ENCODE measurements at places on chromosomes 2 and 18. TPM values are rescaled to one million over a fixed set of nuclear protein-coding genes. Genes with fewer than 3 reads are reported as not detected.

DNA sequence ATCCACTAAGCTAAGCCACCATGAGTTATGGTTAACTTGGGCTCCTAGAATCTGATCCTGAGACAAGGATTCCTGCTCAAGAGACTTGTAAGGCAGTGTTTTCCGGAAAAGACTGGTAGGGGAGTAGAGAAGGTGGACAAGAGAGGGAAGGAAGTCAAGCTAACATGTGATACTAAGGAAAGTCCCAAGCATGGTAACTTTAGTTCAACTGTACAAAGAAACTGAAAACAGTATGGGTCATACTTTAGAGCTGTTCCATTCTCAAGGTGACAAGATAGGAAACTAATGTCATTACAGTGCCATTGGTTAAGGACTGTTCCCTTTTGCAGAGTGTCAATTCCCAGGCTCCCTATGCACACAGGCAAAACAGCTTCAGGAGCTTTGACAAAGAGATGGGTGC, 5.8 kb downstream of the MYO5B start:
- H3K36me3 ChIP-seq = no peaks in the 10 kb centered on the region
- peaks cover 37% of the 10 kb centered on the region for H3K4me1 ChIP-seq

- no peak overlapping the region for H3K4me3 ChIP-seq
- no peaks in the 10 kb centered on the region for H3K4me1 ChIP-seq
- H3K36me3 ChIP-seq = no peaks in the 10 kb centered on the region
- H3K27me3 ChIP-seq = no peaks in the 10 kb centered on the region
Measured at GRCh38 chr2:179682756-179683155, 178.7 kb downstream of the ZNF385B start.

DNA sequence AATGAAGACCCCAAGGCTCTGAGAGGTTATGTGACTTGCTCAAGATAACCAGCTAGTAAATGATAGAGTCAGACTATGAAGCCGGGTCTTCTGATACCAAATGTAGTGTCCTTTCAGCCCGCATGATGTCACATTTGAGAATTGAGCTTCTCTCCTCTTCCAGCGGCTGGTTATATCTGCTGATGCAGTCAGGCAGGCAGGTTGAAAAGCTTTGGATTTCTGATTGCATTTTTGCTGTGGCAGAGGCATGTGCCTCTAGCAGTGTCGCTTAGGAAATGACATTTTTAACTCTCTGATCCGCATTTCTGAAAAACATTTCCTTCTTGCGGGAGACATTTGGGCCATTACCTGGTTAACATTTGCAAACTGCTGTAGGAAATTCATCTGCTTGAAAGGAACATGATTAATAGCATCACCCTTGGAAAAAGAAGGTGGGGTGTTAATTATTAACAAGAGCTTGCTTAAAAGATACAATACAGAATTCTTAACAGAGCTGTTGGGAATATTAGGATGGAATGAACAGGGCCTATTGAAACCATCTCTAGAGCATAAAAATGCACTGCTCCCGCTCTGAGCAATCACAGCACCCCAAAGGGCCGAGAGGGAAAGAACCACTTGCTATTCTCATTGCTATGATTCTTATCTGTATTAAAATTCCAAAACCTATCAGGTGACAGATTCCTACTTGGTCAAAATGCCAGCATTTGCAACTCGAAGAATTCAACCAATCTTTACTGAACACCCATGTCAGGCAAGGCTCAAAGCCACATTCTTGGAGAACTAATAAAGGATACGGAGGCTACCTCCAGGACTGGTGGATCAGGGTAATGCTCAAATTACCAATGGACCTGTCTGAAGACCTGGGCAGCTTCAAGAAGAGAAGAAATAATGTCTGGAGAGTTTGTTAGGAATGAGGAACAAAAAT, 25.9 kb downstream of the MRO start:
- no peak for DNase-seq
- no peaks in the 10 kb centered on the region for H3K4me1 ChIP-seq
- H3K27me3 ChIP-seq = no peaks in the 10 kb centered on the region
- no peak overlapping the region for H3K4me3 ChIP-seq

- H3K4me1 ChIP-seq = no peaks in the 10 kb centered on the region
- H3K4me3 ChIP-seq = no peak overlapping the region
- no peak overlapping the region for H3K27ac ChIP-seq
- H3K27me3 ChIP-seq = no peaks in the 10 kb centered on the region
- H3K36me3 ChIP-seq = no peaks in the 10 kb centered on the region
Measured at GRCh38 chr18:69300185-69300584, 100.5 kb upstream of the DOK6 start.

- H3K4me3 ChIP-seq = no peak overlapping the region
- H3K36me3 ChIP-seq = no peaks in the 10 kb centered on the region
- H3K27me3 ChIP-seq = no peaks in the 10 kb centered on the region
- H3K27ac ChIP-seq = no peak overlapping the region
- H3K4me1 ChIP-seq = no peaks in the 10 kb centered on the region
- DNase-seq = no peak
Measured at GRCh38 chr2:144426355-144426754, 93.6 kb downstream of the ZEB2 start.

Gene ACYP2
- 25.9 TPM for total RNA-seq

Gene GREB1L
- total RNA-seq = 6.0 TPM
